ENCODE measurements at places on chromosomes 11 and 22.

DNA sequence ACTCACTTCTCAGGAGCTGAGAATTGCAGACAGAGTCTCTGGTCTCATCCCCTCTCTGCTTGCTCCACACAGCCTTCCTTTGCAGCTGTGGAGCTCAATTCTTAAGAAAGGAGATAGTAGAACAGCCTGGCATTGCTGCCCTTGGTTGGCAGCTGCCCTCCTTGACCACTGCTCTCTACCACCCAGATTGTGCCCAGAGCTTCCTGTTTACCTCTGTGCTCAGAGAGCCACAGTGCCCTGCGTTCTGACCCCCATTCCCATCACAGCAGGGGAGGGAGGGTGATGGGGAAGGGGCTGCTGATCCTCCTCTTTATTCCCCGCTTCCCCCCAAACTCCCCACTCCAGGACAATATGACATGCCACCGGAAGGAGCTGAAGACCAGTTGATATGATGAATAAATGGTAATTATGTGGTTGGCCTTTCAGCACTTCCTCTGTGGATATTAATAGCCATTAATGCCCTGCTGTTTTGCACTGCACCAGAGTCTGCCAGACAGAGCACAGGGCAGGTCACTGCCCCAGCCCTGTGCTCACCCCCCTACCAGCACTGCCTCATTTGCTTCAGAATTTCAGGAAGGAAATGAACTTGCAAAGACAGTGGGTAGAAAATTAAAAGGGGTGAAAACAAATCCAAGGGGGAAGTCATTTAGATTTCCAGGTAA lies 426.8 kb upstream of the CADM1 start:
- no peak for DNase-seq

DNA sequence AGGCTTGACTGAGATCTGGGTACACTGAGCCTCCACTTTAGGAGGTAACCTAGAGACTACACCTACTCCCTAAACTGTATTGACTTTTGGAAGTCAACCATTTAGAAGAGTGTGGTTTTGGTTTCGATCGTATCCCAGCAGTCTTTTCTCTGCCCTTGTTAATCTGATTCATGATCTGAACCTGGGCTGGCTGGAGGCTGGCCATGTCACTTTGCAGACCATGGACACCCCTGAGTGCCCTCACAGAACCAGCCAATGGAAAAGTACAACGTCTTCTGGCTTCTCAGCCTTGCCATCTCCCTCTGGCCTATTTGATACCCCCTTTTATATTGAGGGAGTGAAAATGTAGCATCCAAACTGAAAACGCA lies 10.8 kb downstream of the EHF start:
- DNase-seq: no peak

- DNase-seq: peak; percentile 23
Observed at GRCh38 chr11:75513250-75513649, 12.5 kb downstream of the GDPD5 start.

DNA sequence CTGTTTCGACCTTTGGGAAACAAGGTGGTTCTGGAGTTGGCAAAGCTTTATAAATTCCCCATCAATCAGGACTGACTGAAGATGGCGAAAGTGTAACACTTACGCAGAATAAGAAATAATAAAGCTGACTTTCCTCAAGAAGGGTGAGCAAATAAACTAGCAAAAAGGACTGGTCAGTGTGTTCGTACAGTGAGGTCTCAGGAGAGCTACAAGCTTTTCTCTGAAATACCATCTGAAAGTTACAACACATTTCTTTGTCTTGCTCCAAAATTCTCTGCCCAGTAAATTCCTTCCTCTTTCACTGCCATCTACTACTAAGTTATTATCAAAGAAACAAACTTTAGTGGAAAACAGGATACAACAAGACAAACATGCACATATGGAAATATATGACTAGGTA lies 13.4 kb downstream of the PITPNB start:
- DNase-seq: no peak

GRCh38 chr11:60818057-60818456 lies 23.9 kb upstream of the CCDC86 start:
- no peak for DNase-seq

GRCh38 chr11:109422870-109423465 lies 978 bp downstream of the C11orf87 start:
- peak; percentile 35 for DNase-seq

- no peak for DNase-seq
Observed at GRCh38 chr22:21569459-21570170, 2.1 kb downstream of the UBE2L3 start.

GRCh38 chr11:75028321-75028720 lies 39.6 kb downstream of the NEU3 start:
- no peak for DNase-seq

GRCh38 chr11:12472401-12473005 lies 95.1 kb downstream of the PARVA start:
- DNase-seq: no peak

GRCh38 chr11:64759722-64760719 lies at the start of gene PYGM:
TSS of gene PYGM (minus strand) at chr11:64759974. CDS start at chr11:64759898, 76 bp downstream.
- peak; percentile 46 for DNase-seq

DNA sequence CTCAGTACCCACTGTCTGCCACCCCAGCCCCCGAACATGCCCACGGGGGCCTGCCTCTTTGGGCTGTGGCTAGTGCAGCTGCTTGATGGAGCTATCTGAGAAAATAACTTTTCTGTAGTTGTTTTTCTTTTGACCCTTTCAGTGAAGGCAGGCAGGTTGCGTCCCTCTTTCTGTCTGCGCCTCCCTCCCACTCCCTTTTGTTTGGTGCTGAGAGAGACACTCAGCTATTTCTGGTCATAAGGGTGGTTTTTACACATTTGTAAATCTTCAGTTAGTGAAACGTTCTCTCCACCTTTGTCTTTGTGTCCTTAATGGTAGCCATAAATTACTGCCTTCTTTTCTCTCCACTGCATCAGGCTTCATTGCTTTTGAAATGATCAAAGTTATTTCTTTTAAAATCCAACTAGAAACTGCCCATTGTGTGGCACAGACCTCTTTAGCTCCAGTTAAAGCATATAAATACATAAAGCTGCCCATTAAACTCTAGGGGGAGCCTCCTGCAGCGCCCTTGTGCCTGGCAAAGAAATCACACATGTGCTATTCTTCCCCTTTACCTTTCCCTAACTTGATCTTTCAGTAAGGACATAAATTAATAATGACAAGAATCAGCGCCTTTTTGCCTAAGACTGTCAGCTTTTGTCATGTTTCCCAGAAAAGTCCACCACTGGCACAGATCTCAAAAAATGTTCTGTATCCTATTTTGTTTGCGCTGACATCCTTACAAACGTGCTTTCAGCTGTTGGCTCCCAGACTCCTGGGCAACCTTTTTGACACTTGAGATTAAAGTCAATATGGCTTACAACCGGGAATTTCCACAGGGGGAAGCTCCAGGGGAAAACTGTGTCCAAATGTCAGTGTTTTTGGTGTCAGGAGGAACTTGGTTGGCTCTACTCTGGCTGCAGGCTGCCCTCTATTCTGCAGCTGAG lies 1.7 kb upstream of the SCUBE2 start:
- DNase-seq: no peak

- DNase-seq: peak; percentile 78
Observed at GRCh38 chr11:27485930-27486773, 13.6 kb upstream of the LGR4 start.

- DNase-seq: peak; percentile 35
Observed at GRCh38 chr11:3984896-3985295, 109.7 kb upstream of the RRM1 start.

- DNase-seq: no peak
Observed at GRCh38 chr22:33035272-33035863, 22.8 kb downstream of the SYN3 start.

- peak; percentile 91 for DNase-seq
Observed at GRCh38 chr22:20396639-20397038, 2.7 kb downstream of the ZNF74 start.

DNA sequence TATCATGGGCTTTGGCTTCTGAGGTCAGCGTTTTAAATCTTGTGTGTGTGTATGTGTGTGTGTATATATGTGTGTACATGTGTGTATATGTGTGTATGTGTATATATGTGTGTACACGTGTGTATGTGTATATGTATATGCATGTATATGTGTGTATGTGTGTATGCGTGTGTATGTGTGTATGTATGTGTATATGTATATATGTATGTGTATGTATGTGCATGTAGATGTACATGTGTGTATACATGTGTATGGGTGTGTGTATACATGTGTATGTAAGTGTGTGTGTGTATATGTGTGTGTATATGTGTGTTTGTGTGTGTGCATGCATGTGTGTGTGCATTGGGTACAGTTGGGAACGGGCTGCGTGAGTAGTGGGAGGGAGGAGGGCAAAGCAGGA lies 123.0 kb downstream of the ST3GAL4 start:
- no peak for DNase-seq
